ENCODE measurements at places on chromosomes 1 and 21.

GRCh38 chr1:63624911-63625310, 31.7 kb downstream of the PGM1 start:
- no peak for DNase-seq

DNA sequence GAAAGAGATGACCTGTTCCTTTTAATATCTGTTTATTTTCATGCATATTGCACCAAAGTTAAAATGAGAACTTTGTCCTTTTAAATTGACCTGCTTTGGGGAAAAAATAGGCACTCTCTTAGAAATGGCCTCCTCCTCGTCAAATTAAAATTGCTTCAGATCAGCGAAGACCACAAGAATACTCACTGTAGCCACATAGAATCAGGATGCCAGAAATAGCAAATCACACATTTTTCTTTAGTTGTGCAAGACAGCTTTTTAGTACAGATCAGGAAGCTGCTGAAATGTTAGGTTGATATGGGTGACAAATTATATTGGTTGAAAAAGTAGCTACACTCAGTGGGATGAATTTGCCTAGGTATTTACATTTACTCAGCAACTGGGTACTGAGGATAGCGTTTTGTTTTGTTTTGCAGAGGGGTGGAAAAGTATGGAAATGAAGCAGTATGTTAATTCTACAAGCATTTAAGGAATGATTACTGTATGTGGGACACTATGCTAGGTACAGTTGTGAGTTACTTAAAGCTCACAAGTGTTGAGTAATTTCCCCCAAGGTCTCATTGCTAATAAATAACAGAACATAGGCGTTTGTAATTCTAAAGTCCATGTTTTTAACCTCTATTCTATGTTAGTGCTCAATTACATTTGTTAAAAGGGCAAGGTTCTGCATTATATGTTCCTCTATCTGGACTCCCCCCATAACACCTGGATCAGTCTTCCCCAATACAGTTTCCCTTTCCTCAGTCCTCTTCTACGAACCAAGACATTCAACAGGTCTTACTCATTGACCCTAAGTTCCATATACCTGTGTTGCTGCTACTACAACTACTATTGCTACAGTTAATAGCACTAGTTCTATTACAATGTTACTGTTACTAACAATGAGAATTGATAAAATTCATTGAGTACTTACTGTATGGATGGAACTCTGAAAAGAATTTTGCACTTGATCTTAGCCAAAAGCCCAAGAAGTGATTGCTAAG, 99.4 kb upstream of the S1PR1 start:
- DNase-seq, result no peak

DNA sequence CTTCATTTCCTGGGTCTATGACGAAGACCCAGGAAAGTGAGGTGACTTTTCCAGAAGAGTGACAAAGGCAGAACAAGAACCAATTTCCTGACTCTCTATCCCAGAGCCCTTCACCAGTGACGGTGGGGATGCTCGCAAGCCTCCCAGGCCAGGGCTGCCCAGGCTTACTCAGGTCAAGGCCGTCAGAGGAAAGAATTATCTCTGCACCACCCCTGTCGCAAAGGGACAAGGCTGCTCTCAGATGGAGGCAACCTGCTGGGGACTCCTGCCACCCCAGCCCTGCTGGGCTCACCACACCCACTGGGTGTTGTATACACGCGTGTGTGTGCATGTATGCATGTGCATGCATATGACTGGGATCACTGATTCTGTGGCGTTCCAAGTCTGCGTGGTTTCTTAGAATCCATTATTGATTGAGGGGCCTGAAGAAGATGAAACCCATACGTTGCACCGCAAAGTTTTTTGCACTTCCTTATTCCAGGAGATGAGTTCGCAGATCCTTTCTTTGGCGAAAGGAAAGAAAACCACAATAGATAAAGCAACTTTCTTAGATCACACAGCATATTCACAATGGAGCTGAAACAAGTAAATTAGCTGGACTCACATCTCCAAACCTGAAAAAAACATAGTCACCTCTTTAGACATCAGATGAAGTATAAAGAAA, 255.8 kb downstream of the RHOU start:
- no peak for DNase-seq

DNA sequence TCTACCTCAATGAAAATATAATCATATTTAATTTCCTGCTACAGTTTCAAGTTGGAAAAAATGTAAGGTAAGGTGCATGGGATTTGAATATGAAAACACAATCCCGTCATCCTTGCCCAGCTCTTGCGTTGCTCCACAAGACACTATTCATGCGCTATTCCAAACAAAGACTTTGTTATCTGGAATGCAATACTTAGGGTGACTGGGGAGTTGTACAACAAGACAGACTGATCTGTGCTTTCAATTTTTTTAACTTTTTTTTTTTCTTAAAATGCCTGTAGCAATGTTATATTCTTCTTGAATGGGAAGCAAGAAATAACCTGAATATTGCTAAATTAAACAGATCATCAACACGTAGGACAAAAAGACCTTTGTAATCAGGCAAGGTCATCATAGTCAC, 1077.2 kb downstream of the TTLL7 start:
- DNase-seq, result no peak

- no peak for DNase-seq
Measured at GRCh38 chr21:41229509-41230248, 61.7 kb downstream of the BACE2 start.

GRCh38 chr1:2528966-2529783, 888 bp downstream of the HES5 start:
- peak; percentile 34 for DNase-seq

DNA sequence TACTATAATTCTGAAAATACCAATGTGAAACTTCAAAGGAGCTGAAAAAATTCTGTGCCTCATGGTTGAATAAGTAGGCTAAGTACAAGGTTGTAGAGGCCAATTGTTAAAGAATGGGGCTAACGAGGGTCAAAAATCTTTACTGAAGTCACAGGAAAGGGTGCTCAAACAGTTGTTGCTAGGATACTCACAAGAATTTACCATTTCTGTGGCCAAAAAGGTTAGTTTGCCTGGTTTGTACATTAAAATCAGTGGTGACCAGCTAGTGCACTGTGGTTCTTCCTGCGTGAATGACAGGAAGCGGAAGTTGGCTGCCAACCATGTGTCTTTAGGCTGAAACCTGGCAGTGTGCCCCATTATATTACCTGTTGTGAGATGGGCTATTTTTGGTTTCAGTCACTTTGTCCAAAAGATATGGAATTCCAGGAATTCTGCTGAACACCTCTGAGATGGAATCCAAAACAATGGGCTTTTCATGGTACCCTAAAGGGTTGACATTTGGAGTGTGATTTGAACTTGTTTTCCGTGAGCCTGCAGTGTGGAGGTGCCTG, 13.5 kb downstream of the MAP3K21 start:
- peak; percentile 65 for DNase-seq

DNA sequence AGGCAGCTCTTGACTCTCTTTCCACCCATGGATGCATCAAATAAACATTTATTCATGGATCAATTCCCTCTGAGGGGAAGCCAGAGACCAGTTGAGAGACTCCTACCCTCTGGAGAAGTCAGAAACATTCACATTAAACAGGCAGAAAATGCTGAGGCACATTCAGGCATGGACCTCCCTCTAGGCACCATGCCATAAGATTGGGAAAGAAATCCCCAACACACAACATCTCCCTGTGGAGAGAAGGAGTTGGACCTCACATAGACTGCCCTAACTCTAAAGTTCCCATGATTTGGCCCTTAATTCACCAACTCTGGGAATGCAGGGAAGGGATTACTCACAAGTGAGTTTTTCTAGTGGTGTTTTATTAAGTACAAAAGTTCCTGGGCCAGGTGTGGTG, 415.3 kb upstream of the C1orf87 start:
- DNase-seq, result no peak

DNA sequence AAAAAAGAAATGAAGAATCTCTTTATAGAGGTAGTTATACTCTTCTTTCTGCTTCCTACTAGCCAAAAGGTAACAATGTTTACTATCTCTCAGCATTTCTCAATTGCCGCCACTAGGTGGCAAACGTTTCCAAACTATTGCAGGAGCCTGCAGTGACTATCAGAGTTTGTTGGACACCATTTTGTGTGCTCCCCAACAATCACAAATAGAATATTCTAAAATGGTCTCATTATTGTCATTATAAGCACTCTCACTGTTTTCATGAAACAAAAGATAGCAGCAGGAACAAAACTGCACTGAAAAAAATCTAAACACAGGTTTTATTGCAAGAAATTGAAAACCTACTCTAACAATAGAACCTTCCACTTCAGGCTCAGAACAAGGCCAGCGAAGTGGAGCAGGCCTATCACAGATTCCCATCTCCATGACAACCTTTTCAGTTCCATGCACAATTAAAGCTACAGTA, 83.9 kb upstream of the PLPPR4 start:
- peak; percentile 87 for DNase-seq

- DNase-seq, result no peak
Measured at GRCh38 chr1:230306169-230306568, 120.0 kb downstream of the PGBD5 start.

DNA sequence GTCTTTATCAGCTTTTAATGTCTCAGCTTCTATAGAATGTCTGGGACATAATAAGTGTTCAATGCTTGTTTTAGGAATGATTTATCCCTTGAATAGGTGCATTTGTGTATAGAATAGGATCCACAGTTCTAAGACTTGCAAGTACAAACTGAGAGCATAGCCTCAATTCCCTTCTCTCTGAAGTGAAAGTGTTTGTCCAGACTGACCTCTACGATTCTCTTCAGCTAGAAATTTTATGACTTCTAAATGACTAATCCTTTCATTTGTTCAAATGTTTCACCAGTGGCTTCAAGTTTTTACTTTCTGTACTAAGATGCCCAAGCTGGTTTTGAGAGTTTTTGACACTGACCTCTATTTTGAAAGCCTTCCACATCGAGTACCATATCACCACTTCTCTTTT, 608.2 kb upstream of the ADGRL4 start:
- no peak for DNase-seq
